ENCODE measurements at places on chromosomes 1 and 21. TPM values are rescaled to one million over a fixed set of nuclear protein-coding genes. Genes with fewer than 3 reads are reported as not detected.

CCDC30 gene
- polyA plus RNA-seq: 15.8 TPM

DNA sequence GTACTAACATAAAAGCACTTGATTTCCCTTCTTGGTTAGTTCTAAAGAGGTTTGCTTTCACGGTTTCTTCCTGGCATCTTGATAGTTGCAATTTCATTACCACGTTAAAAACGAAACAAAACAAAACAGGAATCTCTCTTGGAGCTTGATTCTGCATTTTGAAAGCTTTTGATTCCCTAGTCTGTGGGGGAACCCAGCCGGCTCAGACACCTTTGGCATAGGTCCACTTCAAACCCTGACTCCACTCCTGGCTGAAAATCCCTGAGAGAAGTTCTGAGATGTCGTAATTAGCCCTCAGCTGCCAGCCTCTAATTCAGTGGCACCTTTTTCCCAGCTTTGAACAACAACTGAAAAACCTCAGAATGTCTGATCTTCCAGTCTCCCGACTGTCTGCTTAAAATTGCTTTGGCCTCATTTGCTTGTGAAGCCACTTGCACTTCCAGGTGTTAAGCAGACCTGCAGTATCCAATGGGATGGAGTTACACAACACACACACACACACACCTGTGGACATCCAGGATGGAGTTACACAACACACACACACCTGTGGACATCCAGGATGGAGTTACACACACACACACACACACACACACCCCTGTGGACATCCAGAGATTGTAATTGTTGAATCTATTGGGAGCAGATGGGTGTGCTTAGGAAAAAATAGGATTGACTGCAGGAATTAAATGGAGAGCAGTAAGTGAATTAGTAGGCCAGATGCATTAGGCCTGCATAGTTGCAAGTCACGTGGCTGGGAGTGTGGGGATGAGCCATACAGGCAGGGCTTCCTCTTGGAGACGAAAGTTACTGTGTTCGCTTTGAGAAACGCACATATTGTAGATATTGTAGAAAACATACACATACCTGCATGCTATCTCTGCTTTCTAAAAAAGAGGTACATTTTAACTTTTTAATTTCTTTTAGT lies 285.6 kb upstream of the FMN2 start:
- no peak for DNase-seq

DNA sequence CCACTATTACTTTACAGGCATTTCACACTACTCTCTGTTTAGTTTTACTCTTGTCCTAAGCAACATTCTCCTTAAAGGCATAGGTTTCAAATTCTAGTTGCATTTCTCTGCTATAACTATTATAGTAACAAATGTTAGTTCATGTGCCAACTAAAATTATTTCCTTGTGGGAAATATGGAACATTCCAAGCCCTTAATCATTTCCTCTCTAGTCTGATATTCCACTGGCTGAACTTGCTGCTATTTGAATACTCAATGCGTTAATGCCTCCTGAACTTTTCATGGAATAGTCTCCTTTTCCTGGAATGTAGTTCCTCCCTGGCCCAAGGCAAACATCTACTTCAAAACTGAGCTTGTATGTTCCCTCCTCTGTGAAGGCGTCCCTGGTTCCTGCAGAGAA lies 19.3 kb upstream of the TBX19 start:
- no peak for DNase-seq

CD2 gene
- 0.24 TPM for polyA plus RNA-seq

GRCh38 chr1:11752359-11753088 lies 9.5 kb upstream of the C1orf167 start:
- DNase-seq: no peak

PLPP3 gene
- 110 TPM for polyA plus RNA-seq

LCA5L gene
- 3.8 TPM for polyA plus RNA-seq

DNA sequence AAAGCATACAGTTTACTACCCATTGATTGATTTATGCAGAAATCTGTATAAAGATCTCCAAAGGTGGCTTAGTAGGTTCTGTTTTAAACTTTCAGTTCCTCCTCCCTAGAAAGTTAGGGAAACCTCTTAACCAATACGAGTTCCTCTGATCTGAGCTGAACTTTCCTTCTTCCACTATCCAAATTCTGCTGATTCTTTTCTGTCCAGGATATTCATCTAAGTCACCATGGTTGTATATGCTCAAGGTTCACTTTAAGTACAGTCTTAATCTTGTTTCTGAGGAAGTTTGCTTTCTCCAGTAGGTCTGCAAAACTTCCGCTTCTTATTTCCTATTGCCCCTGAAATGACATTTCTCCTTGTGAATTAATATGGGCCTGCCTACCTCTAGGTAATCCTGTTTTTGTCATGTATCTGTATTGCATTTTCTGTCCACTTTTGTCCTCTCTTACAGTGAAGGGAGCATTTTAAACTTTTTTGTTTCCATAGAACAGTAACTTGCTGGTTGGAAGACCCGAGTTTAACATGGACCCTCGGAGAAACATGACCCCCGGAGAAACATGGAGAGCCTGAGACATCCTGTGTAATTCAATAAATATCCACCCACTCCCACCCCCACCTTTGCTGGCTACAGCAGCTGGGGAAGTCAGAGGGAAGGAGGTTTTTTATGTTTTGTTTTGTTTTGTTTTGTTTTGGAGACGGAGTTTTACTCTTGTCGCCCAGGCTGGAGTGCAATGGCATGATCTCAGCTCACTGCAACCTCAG lies 16.7 kb upstream of the TUT4 start:
- DNase-seq: no peak

KRTAP11-1 gene
- polyA plus RNA-seq: not detected

DNA sequence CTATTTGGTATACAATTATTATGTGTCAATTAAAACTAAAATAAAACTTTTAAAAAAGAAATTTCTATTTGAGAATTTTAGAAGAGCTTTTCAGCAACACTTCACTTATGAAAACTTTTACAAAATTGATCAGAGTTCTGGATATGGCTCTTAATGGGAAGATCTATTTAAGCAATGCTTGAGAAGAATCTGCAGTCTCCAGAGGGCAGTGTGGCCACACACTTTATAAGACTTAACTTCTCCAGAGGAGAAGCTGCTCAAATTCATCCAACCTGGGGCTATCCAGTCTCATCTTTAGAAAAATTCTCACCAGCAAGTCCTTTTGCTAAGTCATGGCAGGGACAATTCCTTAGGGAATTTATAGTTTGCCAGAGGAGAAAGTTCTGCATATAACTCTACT lies 25.2 kb upstream of the AGO1 start:
- no peak for DNase-seq

- no peak for DNase-seq
Measured at GRCh38 chr1:159941591-159942560, 3.5 kb downstream of the IGSF9 start.

DNA sequence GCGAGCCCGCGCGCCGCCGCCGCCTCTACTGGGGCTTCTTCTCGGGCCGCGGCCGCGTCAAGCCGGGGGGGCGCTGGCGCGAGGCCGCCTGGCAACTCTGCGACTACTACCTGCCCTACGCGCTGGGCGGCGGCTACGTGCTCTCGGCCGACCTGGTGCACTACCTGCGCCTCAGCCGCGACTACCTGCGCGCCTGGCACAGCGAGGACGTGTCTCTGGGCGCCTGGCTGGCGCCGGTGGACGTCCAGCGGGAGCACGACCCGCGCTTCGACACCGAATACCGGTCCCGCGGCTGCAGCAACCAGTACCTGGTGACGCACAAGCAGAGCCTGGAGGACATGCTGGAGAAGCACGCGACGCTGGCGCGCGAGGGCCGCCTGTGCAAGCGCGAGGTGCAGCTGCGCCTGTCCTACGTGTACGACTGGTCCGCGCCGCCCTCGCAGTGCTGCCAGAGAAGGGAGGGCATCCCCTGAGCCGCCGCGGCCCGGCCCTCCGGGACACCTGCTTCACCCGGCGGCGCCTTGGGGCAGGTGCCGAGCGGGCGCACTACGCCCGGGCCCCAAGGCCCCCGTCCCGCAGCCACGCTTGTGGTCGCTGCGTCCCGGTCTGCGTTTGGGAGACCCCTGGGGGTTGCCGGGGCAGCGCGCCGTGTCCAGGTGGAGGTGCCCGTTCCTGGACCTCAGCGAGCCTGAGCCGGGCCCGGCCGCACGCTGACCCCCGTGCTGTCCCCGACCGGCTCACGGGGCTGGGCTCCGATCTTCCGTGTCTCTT lies 944 bp downstream of the B3GALT6 start:
- no peak for DNase-seq

PIK3R3 gene
- 26.2 TPM for polyA plus RNA-seq

FCMR gene
- polyA plus RNA-seq: 2.3 TPM

GFI1 gene
- 0.29 TPM for polyA plus RNA-seq

- no peak for DNase-seq
Measured at GRCh38 chr1:184947497-184948256, 26.6 kb downstream of the NIBAN1 start.

GRCh38 chr1:157103268-157103667 lies 3.7 kb upstream of the ETV3L start:
- DNase-seq: no peak

CITED4 gene
- 4.2 TPM for polyA plus RNA-seq

TRMT1L gene
- 21.8 TPM for polyA plus RNA-seq

LRRC3 gene
- 4.6 TPM for polyA plus RNA-seq
